ENCODE measurements at places on chromosomes 13 and 19.

DNA sequence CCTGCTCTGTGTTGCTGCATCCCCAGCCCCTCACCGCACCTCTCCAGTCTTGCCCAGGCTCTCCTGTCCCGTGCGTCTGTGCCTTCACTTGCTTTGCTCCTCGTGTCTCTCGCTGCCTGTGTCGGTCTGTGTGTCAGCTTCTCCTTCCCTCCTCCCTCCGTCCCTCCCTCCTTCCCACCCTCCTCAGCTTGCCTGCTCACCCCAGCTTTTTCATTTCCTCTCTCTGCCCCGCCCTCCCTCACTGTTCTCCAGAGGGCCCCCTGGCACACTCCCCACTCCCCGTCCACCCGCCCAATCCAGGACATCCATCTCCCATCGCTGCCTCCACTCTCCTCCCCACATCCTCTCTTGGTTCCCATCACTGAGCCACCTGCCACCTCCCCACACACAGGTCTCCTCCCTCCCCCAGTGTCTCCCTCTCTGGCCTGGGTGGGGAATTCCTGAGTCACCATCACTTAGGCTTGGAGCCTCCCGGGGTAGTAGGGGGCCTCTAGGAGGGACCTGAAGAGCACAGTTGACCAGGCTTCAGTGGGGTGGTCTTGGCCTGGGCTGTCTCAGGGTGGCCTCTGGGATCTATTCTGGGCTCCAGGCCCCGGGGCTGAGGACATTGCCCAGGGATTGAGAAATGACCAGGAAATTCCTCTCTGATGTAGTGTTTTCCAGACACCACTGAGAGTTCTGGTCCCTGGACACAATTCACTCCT, at the start of gene PTGIR:
PTGIR (minus strand) TSS at position 132 of the 704 bp plus-strand sequence. CDS start 864 bp downstream, outside the sequence.
- peak; percentile 81 for DNase-seq

GRCh38 chr19:54017261-54017660, 25.8 kb downstream of the CACNG6 start:
- no peak for DNase-seq

GRCh38 chr19:9885077-9885552, 50.0 kb downstream of the PIN1 start:
- DNase-seq: peak; percentile 41

DNA sequence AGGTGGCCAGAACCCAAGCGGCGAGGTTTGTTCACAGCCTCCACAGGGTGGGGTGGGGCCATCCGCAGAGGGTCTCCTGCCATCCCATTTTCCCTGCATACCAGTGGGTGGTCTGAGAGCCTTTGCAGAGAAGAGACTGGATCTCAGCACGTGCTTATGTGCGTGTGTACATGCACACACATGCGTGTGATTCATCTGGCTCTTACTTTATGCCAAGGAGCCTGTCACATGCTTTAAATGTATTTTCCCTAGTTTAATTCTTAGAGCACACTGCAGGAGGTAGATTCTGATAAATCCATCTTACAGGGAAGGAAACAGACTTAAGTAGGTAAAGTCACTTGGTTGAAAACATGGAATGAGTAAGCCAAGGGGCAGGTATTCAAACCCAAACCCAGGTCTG, 47.1 kb downstream of the CAPN12 start:
- DNase-seq: no peak

GRCh38 chr13:25738342-25739196, 313.2 kb downstream of the SHISA2 start:
- no peak for DNase-seq

GRCh38 chr13:102729560-102730270, 34.9 kb upstream of the METTL21C start:
- DNase-seq: no peak

DNA sequence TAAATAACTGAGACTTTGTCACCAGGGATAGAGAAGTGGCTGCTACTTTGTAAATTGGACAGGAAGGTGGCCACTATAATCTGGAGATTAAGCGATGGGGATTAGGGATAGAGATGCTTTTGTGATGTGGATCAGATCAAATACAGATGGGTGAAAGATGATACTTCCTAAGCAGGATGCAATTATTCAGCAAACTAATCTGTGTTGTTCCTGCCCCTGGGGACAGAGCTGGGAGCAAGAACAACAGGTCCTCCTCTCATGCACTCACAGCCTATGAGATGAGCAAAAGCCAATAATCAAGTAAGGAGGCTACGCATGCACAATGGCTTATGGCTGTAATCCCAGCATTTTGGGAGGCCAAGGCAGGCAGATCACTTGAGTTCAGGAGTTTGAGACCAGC, 4.6 kb downstream of the RGL3 start:
- no peak for DNase-seq

DNA sequence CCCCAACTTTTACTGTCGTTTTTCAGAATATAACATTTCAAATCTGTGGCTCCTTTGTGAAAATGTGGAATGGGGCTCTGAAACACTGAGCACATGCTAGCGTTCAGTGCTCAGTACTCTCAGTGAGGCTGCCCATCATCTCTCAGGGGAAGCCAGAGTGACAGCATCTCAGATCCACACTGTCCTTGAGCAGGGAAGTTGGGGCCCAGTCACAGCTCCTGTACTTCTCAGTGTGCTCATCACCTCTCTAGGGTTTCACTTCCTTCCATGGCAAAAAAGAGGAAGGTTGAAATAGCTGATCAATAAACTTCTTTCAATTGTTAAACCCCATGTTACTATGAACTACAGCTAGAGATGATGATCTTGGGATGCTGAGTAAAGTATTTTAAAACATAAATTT, 565.9 kb upstream of the SPRY2 start:
- DNase-seq: no peak

DNA sequence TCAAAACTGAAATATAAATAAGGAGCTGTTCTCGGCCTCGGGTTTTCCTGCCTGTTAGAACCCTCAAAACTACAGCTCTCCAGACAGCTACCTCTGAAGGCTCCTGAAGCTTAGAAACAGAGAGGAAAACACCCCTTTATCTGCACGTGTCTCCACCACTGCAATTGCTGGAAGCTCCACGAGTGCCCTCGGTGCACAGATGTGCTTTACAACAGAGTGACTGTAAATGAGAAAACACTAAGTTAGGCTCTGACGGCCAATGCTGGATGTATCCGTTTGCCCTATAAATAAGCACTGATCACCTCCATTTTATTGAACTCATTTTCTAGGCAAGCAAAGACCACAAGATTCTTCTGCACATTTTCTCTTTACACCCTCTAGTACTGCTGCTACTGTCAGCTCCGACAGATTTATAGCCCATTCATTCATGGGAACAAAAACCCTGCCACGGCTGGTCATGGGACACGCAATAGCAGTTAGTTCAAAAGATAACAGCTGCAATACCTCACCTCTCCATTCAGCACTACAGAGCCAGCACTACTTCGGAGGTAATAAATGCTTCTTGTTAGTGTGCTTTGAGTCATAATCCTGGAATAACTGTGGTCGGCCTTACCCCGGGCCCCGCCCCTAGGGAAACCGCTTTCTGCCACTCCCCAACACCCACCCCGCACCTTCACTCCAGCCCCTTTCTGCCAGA, 241.1 kb upstream of the ZNF507 start:
- no peak for DNase-seq

DNA sequence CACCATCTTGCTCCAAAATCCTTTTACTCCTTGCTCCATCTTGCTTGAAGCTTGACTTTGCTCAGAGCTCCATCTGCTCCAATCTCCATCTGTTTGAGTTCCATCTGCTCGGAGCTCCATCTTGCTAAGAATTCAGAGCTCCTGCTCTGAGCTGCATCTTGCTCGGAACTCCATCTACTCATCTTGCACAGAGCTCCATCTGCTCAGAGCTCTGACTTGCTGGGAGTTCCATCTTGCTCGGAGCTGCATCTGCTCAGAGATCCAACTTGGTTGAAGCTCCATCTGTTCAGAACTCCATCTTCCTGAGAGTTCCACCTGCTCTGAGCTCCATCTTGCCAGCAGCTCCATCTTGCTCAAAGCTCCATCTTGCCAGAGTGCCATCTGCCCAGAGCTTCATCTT, 80.6 kb upstream of the ZNF98 start:
- no peak for DNase-seq

DNA sequence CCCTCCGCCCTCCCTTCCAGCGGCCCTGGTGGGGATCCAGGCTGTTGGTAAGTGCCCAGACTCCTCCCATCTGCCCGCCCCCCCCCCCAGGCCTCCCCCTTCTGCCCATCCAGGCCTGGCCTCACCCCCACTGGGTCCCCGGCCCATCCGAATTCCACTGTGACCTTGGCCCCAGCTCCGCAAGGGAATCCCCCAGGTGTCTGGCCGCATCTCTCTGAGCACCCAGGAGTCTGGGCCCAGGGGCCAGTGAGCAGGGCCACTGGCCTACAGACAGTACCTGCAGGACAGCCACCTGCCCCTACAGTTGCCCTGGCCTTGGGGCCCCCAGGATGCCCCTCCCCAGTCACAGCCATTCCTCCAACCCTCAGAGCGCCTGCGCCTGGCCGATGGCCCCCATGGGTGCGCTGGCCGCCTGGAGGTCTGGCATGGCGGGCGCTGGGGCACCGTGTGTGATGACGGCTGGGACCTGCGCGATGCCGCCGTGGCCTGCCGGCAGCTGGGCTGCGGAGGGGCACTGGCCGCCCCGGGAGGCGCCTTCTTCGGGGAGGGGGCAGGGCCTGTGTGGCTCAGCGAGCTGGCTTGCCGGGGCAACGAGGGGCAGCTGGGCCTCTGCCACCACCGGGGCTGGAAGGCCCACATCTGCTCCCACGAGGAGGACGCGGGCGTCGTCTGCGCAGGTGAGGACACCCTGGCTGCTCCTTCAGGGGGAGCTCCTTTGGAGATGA, 912 bp downstream of the SSC5D start:
- DNase-seq: no peak

GRCh38 chr13:84086847-84087162, 204.5 kb upstream of the SLITRK1 start:
- DNase-seq: no peak

DNA sequence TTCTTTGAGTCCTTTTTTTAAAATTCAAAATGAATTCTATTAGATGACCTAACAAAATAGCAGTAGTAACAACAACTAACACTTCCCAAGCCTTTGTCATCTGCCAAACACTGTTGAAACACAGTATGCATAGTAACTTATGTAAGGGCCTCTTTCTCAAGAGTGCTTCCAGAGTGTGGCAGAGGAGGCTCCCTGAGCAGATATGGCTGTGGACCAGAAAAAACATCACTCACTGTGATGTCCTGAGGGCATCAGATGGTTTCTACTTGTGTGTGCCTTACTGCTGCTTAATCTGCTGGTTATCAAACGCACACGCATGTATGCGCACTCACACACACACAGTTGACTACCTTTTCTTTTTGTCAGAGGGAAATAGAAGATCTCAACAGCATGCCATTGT, 110.8 kb downstream of the DLEU7 start:
- DNase-seq: no peak

DNA sequence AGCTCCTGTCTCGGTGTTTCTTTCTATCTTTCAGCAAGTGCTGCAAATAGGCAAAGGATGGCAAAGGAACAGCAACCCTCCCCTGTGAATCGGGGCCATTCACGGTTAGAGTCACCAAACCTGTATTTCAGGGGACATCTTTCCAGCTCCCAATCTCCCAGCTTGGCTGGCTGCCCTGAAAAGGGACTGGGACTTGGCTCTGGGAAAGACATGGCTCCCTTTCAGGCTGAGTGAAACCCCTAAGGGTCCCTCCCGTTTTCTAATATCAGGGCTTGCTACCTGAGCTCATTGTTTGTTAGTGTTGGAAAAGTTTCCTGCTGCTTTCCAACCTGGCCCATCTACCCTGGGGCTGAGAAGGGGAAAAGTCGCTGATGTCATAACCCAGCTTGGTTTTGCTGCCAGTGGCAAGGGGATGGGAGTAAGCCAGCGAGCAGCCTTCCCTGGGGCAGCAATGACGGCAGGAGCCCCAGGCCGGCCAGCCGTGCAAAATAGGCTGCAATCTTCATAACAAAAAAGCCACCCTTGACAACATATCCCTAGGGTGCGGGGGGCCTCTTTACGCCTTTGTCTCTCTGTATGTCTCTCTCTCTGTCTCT, 29.9 kb downstream of the SERP2 start:
- DNase-seq: no peak

GRCh38 chr13:46577696-46578589, 25.0 kb downstream of the LRCH1 start:
- DNase-seq: no peak

DNA sequence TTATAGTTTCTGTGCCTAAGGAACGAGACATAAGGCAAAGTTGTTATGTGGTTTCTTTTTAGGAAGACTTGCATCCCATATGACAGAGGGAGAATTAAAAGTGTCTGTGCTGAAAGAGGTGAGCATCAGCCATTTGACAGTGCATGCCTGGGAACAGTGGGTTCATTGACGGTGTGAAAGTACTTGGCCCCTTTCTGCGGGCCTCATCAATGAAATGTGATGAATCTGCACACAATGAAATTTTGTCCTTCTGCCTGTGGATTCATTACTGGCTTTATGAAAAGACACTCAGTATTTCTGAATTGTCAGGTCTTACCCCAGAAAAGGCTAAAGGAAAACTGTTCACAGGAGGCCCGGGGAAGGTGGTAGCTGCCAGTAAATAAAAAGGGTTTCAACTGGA, 295.8 kb downstream of the FOXO1 start:
- no peak for DNase-seq

GRCh38 chr13:92487238-92487637, 739.4 kb upstream of the GPC6 start:
- no peak for DNase-seq

DNA sequence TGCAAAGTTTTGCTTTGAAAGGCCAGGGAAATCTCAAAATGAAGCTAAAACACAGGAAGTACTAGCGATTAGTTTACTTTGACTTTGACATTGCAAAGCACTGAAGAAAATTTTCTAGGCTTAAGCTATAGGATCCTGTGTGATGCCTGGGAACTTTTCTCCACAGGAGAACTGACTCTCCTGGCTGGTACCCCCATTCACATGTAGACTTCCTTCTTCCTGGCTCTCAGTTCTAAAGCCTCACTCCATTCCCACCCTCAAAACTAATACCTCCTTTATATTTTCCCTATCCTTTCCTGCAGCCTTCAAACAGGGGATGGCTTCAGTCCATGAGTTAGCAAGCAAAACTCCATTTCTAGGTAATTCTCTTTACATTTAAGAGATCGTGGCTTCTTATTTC, 189.5 kb downstream of the SLITRK1 start:
- no peak for DNase-seq

GRCh38 chr13:58051807-58052375, 420.3 kb downstream of the PCDH17 start:
- no peak for DNase-seq

GRCh38 chr19:1648459-1648849, 4.0 kb downstream of the TCF3 start:
- no peak for DNase-seq

GRCh38 chr13:27411341-27411740, 13.1 kb upstream of the GTF3A start:
- no peak for DNase-seq

DNA sequence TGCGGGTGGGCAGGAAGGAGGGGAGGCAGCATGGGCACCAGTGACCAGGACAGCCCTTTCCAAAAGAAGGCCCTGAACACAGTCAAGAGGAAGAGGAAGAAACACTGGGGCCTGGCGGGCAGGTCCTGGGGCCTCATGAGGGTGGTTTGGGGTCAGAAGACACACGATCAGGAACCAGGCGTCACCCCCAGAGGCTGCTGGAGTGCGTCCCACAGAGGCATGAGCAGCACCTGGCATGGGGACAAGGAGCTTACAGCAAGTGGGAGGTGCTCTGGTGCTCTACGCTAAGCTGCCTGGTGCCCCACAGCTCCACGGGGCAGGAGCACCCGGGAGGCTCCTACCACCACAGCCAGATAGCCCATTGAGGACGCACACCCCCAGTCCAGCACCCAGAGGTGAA, 20.0 kb downstream of the ELL start:
- peak; percentile 67 for DNase-seq
